ENCODE measurements at places on chromosomes 2 and 18.

GRCh38 chr2:201262718-201263117 is 2.4 kb downstream of the CASP8 start:
- no peak for DNase-seq

DNA sequence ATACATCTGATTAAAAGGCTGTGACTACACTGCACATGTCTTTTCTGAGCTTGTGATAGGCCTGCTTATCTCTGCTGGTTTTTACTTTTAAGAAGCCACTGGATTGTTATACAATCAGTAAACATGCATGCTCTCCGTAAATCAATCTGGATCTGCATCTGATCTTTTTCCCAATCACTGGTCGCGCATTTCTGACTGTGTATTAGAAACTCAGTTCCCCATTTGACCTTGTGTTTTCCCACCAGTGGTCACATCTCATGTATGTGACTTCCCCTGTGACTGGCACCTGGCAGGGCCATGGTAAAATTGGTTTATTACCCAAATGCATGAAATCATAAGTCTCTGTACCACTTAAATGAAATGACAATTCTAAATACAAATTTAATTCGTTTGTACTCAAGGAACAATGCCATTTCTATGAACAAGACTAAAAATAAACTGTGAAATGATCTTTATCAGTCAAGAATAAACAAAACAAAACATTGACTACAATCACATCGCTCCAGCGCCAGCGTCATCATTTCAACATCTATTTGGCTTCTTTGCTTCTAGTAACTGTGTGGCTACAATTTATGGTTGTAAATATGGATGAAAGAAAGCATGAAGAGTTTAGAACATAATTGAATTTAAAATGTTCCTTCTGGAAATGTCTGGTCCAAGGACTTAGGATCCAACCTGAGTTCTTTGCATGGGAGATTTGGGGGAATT is 396.6 kb upstream of the TRIB2 start:
- no peak for DNase-seq

DNA sequence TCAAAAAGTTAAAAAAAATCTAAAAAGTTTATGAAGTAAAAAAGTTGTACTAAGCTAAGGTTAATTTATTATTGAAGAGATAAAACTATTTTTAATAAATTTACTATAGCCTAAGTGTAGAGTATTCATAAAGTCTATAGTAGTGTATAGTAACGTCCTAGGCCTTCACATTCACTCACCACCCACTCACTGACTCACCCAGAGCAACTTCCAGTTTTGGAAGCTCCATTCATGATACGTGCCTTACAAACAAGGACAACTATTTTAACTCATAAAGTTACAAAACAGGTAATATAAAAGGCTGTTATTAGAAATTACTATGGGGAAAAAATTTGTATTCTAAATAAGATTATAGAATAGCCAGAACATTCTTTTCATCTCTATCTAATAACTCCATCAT is 158.9 kb upstream of the FN1 start:
- DNase-seq: no peak

- no peak for DNase-seq
Measured at GRCh38 chr2:128774320-128775216, 455.9 kb upstream of the HS6ST1 start.

GRCh38 chr2:232374356-232374755 is 4.2 kb upstream of the ALPP start:
- no peak for DNase-seq
